ENCODE measurements at places on chromosomes 12 and 14.
A peak's percentile ranks its signal among the peaks of the same experiment; 100 is the strongest.

- DNase-seq, result no peak
Observed at GRCh38 chr14:33774723-33775470, 176.0 kb downstream of the EGLN3 start.

DNA sequence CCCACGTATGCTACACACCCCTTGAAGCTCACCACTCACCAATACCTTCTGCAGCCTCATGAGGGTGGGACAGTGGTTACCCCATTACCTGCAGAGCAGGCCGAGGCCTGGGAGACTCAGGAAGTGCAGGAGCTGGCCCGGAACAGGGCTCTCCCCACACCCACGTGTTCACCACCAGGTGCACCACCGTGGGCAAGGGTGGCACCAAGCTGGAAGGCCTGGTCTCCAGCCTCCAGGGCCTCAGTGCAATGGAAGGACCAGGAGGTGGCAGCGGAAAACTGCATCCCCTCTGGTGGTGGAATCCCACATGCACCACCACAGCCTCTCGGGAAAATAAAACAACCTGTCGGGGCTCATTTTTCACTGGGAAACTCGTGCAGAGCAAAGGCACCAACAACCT lies 36.4 kb downstream of the ITPK1 start:
- no peak for DNase-seq

DNA sequence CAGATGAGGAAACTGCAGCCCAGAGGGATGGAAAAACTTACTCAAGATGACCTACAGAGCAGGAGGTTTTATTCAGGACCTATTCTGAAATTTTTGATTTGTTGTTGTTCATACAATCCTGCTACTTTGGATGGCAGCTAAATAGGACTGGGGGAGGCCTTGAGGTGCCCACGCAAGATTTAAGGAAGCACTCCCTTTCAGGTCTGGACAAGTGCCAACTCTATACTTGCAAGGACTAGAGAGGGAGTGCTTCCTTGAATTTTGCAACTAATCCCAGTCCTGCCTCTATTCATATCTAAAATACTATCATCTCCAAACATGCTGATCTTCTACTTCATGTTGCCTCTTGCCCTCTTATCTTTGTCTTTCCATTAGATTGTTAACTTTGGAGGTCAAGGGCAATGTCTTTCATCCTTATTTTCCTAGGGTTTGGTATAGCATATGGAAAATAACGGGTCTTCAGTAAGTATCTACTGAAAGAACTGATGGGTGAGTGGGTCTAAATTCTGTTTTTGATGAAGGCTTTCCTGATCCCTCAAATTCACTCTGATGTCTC lies 28.6 kb upstream of the PPM1H start:
- DNase-seq, result no peak

DNA sequence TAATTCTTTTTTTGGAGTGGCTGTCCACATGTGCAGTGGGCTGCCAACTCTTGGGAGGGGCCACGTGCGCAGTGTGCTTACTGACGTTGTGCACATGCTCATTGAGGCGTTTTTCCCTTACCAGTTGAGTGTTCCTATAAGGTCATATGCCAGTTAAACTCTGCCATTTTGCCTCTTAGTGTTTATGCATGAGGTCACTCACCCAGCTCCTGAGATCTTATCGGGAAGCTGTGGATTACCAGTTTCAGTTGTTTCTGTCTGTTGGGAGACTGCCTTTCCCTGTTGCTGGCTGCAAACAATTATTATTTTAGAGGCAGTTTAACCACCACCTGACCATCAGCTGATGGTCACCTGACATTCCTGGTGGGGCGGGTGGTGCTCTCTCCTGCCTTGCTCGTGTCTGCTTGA lies 16.1 kb upstream of the KIF21A start:
- no peak for DNase-seq

- DNase-seq, result no peak
Observed at GRCh38 chr12:38880288-38880687, 25.1 kb downstream of the CPNE8 start.

GRCh38 chr14:85438481-85438942 lies 91.4 kb upstream of the FLRT2 start:
- no peak for DNase-seq

GRCh38 chr12:52867642-52868041 lies 18.8 kb upstream of the KRT78 start:
- DNase-seq, result peak; percentile 86
